ENCODE measurements at places on chromosomes 12 and 14. TPM values are rescaled to one million over a fixed set of nuclear protein-coding genes. Genes with fewer than 3 reads are reported as not detected.

The NAP1L1 gene
- 325 TPM for total RNA-seq

The SGPP1 gene
- total RNA-seq, result 19.7 TPM

The CCDC196 gene
- not detected for total RNA-seq

The GZMB gene
- total RNA-seq, result not detected

The SIX4 gene
- 21.3 TPM for total RNA-seq

The LGMN gene
- total RNA-seq, result 88.3 TPM

The PPP4R4 gene
- 0.32 TPM for total RNA-seq

The DYNLL1 gene
- total RNA-seq, result 166 TPM

The KRT3 gene
- total RNA-seq, result not detected

The GUCY2C gene
- total RNA-seq, result 0.11 TPM

The ANO6 gene
- total RNA-seq, result 78.8 TPM

The SLC4A8 gene
- total RNA-seq, result 10.5 TPM

The TAS2R14 gene
- total RNA-seq, result 3.7 TPM

The BIN2 gene
- total RNA-seq, result 2.6 TPM

The CYP27B1 gene
- 0.14 TPM for total RNA-seq

The TBPL2 gene
- not detected for total RNA-seq

The MGP gene
- 388 TPM for total RNA-seq

The RAB15 gene
- 17.5 TPM for total RNA-seq

The CPSF6 gene
- total RNA-seq, result 484 TPM

The MGAT4C gene
- total RNA-seq, result under 0.01 TPM

The IGF1 gene
- total RNA-seq, result 6.9 TPM

The CS gene
- total RNA-seq, result 110 TPM

The ATP6V1D gene
- total RNA-seq, result 101 TPM

The CEBPE gene
- not detected for total RNA-seq

The TESPA1 gene
- total RNA-seq, result 0.41 TPM

The RAD51AP1 gene
- 7.6 TPM for total RNA-seq

The TARBP2 gene
- total RNA-seq, result 45.7 TPM

The KLRC4 gene
- total RNA-seq, result 0.96 TPM

The MYO1A gene
- total RNA-seq, result 0.09 TPM

The CIROP gene
- total RNA-seq, result not detected

The AMHR2 gene
- total RNA-seq, result 44.5 TPM

The BMAL2 gene
- 2.0 TPM for total RNA-seq
